ENCODE measurements at places on chromosomes 5 and 9.

DNA sequence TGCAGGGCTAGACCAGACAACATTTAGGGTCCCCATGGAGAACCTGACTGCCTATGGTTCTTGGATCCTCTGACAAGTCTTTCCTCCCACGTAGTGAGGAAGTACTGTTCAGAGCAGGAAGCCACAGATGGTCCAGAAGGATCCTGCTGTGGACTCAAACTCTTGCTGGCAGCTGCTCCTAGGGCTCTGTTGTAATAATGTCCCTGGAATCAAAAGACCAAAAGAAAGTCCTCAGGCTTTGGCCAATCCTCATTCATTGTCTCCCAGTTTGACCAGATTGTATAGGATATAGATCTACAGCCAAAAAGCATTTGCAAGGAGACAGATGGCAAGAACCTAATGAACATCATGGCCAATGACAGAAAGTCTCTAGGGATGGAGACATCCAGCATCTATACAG lies 53.9 kb downstream of the SEMA6A start:
- no peak for DNase-seq

- peak; percentile 72 for DNase-seq
Measured at GRCh38 chr9:7366121-7366520, 433.5 kb downstream of the DMAC1 start.

GRCh38 chr9:131960851-131961495 lies 118.7 kb downstream of the MED27 start:
- DNase-seq: no peak

GRCh38 chr9:94676446-94677131 lies 37.3 kb upstream of the FBP1 start:
- DNase-seq: no peak

- no peak for DNase-seq
Measured at GRCh38 chr9:130373679-130374325, 71.0 kb upstream of the ASS1 start.

DNA sequence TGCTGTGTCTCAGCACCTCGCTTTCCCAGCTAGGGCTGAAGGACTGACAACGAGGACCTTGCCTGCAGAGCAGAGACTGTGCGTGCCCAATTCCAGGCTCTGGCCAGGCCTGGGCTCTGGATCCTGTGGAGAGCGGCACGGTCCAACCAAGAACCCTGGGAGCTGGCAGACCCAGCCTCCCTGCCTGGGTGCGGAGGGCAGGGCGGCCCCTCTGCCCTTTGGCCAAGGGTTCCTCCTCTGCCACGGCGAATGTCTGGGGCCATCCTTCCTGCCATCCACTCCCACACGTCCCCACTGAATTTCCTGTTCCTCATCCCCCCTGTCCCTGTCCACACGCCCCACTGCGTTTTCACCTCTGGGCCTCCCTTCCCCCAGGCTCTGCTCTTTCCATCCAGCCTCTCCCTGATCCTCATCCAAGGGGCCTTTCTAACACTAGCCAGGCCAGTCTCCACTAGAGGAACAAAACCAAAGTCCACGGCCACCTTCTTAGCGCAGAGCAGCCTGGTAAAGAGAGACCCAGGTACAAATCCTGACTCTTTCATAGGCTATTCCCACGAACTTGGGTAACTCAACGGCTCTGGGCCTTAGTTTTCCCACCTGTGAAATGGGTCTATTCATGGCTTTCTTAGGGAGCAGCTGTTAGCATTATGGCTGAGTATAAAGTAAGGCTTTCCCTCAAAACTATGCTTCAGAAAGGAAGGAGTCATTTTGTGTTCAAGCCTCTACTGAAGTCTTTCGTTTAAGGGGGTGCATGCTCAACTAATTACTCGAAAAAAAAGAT lies 95.5 kb upstream of the PHYKPL start:
- DNase-seq: no peak

DNA sequence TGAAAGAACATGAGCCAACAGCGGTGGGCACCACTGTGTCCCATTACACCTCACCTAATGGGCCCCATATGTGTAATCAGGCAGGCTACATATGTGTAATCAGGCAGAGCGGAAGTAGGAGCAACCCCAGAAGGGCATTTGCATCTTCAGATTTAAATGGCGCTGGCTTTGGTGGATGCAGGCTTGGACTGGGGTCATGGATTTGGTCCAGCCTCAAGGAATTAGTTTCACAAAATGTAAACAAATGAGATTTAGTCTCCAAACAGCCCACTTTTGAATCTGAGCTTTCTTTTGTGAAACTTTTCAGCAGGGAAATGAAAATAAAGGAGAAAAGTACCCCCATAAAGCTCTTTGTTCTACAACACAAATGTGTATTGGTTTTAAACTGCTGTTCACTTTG lies 161.3 kb downstream of the LPAR1 start:
- DNase-seq: no peak

DNA sequence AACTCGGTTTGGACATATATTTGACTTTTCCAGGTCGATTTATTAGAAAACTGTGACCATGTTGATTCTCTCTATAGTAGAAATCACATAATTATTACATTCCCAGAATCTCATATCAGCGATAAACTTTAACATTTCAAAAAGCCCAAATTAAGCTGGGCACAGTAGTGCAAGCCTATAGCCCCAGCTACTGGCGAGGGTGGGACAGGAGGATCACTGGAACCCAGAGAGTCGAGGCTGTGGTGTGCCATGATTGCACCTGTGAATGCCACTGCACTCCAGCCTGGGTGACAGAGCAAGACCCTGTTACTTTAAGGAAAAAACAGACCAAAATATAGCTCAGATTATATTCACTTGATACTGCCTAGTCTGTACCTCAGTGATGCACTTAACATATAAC lies 128.9 kb downstream of the CPLANE1 start:
- DNase-seq: no peak

GRCh38 chr5:119067450-119067849 lies 3.4 kb upstream of the DMXL1 start:
- DNase-seq: no peak

DNA sequence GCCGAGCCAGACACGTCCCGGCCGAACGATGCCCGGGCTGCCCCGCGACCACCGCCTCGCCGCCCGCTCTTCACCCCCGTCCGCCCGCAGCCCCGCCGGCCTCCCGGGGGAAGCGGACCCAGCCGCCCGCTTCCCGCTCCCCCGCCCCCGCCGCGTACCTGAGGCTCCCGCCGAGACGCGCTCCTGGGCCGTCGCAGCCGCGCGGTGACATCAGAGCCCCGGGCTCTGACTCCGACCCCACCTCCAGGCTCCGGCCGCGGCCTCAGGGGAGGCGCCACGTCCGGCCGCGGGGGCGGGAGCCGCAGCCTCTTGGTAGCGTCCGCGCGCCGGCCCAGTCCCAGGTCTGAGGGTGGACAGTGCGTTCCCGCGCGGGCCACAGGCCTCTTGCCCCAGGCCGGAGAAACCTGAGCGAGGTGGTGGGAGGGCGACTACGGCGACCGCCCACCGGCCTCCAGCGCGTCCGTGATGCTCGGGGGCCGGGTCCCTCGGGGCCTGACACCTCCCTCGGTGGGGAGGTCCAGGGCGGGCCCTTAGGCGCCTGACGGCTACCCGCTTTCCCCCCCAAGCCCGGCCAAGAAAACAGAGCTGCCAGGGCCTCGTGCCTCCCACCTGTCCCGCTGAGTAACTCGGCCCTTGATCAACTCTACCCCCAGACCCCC lies at the start of gene SHROOM1:
TSS of gene SHROOM1 (minus strand) at position 212 of the 659 bp plus-strand sequence. CDS start 4,507 bp downstream, outside the sequence.
- DNase-seq: no peak

DNA sequence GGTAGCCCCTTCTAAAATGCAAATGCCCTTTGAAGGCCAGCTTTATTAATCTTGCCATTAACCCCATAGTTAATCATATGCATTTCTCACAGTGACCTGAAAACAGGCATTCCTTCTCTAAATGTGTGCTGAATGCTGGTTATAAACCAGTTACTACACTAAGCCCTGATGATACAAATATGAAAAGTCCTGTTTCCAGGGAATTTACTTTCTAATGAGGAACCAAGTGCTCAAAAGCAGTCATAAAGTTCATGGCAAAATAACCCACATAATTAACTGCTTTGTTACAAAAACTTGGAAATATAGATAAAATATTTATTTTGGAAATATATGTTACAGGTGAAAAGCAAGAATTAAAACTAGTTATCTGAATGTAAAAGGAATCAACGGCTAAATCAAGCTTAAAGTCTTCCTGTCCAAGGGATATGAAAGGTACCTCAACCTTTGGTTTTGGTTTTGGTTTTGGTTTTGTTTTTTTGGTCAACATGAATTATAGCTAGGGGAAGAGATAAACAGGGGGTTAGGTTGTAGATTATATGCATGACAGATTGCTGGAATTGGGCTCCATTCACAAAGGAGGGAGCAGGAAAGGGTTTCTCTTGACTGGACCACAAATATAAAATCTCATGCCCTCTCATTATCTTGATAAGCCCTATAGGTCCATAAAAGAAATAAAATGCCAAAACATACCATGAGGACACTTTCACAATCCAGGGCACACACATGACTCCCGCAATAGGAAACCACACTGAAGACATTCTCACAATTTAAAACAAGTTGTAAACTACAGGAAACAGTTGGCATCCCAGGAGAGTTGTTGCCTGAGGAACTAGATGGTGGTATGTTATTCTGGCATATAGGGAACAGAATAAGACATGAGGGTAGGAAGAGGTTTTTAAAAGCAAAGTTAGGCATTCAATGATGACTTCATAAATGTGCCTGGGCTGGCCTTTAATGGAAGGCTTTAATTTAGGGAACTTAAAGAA lies 46.7 kb upstream of the MACIR start:
- peak; percentile 9 for DNase-seq

DNA sequence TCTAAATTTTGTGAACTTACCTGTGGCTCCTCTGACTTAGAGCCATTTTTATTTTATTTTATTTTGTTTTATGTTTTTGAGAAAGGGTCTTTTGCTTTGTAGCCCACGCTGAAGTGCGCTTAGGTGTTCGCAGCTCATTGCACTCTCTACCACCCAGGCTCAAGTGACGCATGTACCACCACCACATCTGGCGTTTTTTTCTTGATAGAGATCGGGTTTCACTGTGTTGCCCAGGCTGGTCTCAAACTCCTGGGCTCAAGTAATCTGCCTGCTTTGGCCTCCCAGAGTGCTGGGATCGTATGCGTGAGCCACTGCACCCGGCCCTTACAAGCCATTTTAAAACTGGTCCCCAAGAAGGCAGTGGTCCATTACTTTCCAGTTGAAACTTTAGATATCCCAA lies 18.5 kb downstream of the MATR3 start:
- no peak for DNase-seq

GRCh38 chr5:167219298-167219697 lies 1072.1 kb upstream of the WWC1 start:
- DNase-seq: no peak

- no peak for DNase-seq
Measured at GRCh38 chr5:129171194-129171944, 76.8 kb downstream of the ISOC1 start.

GRCh38 chr9:70055406-70056210 lies 12.0 kb downstream of the MAMDC2 start:
- no peak for DNase-seq

DNA sequence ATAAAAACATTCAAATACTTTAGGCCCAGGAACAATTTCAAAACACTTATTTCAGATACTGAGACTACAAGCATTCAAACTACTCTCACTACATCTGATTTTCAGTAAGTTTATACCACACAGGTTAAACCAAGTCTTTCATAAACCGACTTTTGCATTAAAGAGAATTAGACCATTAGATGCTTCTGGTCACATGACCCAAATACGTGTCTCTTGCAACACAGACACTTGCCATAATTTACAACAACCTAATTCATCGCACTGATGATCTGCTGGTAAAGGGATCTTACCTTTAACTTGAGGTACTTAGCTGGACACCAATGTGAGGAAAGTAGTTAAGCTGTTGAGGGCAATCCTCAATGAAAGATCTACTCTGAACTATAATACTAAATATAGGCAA lies 3.2 kb downstream of the HNRNPH1 start:
- no peak for DNase-seq

GRCh38 chr5:181223729-181224389 lies 778 bp downstream of the TRIM41 start:
- no peak for DNase-seq

DNA sequence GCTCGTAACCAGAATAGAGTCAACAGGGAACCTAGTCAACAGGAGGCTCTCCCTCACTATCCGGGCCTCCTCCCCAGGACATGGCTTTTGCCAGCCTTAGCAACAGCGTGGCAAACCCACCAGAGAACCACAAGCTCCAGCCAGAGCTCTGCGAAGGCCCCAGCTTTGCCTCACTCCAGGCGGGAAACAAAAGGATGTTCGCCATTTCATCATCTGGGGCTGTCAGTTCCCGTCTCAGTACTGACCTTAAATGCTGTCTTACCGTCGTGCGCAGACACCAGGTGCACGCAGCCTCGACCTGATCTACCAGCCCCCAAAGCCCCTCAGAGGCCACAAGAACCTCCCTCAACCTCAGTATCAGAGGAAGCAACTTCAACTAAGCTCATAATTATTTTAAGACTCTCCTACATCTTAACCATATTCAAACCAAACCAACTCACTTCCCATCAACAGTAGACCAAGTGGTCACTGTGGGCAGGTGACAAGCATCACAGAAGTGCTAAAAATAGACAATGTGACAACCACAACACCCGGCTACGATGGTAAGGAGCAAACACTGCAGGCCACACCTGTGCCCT lies 71.4 kb downstream of the SEMA4D start:
- no peak for DNase-seq

DNA sequence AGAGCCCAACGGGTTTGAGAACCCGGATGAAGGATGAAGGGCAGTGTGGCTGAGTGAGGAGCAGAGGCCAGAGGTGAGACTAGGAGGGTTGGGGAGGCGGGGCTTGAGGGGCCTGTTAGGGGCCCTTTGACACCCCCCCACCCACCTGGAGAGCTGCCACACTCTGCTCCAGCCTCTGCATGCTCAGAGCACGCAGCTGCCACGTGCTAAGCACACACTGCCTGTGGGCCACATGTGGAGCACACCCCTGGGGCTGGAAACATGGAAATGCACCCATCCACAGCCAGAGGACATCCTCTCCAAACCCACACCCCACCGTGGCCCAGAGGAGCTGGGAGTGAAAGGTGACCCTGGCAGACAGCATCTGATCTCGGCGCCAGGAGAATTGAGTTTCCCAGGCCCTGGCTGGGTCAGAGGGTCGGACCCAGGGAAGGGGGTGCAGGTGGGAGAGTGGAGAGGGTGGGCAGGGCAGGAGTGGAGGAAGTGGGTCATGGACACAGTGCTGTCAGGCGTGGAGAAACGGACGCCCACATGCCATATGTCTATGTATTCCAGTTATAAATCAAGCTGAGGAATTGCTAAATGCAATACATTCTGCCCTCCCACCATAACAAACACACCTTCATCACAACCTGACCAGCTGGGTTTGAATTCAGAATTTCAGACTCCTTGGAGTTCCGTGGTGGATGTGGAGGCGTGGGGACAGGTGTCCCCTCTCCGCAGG lies 5.9 kb downstream of the DNM1 start:
- DNase-seq: no peak

GRCh38 chr5:14308384-14309154 lies 165.4 kb downstream of the TRIO start:
- no peak for DNase-seq

Data from fibroblast of skin of right quadriceps (primary cell).